Right ventricle myocardium superior (tissue), 1 donor: ENCODE measurements at places on chromosomes 16 and 17. TPM values are rescaled to one million over a fixed set of nuclear protein-coding genes. Genes with fewer than 3 reads are reported as not detected.
A peak's percentile ranks its signal among the peaks of the same experiment; 100 is the strongest.

DNA sequence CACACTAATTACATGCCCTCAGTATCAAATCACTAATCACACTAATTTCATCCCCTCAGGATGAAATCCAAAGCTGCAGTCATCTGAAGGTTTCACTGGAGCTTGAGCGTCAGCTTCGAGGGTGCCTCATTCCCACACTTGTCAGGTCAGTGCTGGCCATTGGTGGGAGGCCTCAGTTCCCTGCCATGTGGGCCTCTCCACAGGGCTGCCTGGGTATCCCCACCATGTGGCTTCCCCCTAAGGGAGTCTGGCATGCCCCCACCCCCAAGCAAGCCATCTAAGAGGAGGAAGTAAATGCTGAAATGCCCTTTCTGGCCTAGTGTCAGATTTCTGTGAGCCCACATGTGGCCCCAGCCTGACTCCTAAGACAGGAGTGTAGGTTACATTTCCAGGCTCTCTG lies 78.6 kb upstream of the CDH5 start:
- DNase-seq = no peak

GRCh38 chr17:81400996-81401722 lies 5.9 kb downstream of the BAHCC1 start:
- DNase-seq = no peak

DNA sequence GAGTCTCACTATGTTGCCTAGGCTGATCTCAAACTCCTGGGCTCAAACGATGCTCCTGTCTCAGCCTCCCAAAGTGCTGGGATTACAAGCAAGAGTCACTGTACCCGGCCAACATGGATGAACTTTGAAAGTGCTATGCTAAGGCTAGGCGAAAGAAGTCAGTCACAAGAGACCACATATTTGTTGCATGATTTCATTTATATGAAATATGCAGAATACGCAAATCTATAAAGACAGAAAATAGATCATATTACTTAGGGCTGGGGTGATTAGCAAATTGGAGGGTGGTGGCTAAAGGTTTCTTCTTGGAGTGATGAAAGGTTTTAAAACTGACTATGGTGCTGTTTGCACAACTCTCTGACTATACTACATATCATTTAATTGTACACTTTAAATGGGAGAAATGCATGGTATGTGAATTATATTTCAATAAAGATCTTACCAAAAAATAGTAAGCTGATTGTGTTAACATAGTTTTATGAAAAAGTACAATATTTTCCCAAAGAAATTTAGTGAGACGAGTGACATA lies 1.2 kb upstream of the FLYWCH1 start:
- no peak for DNase-seq

The BCL6B gene
- 12.6 TPM for total RNA-seq

- peak; percentile 94 for DNase-seq
Observed at GRCh38 chr16:3717235-3718018, at the start of gene TRAP1. Gene TRAP1, minus strand, starts transcription at chr16:3717524. Its CDS starts 16 bp downstream, at chr16:3717508.

DNA sequence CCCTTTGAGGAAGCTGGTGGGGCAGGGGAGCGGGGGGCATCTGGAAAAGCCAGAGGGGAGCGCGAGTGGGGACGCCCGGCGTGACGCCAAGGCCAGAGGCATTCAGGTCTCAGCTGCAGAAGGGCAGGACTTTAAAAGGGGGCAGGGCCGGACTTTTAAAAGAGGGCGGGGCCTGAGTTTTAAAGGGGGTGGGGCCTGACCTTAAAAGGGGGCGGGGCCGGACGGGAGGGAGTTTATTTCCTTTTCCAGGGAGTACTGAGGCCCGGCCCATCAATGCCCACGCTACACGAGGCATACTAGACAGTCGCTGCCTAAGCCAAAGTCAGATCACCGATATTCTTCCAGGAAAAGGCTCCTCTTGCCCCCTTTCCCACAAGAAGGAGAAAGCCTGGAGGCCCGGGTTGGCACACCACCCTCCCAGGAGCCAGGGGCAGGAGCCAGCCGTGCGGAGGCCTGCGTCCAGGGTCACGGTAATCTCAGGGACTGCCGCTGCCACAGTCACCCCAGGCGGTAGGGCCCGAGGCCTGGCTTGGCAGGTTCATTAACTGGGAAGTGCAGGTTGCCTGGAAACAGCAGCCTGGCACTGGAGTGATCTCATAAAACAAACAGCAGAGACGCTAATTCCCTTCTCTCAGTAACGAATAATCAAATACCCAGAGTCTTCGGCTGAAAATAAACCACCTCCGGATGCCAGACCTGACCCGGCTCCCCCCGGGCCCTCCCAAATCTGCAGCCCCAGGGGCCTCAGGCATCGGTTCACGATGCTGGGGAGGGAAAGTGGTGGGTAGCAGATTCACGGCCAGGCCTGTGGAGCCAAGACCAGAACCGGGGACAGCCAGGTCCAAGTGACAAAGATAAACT lies 90.7 kb downstream of the TIMM22 start:
- DNase-seq = peak; percentile 75

The CACNG3 gene
- total RNA-seq = not detected

GRCh38 chr17:82272495-82273326 lies 789 bp downstream of the CSNK1D start:
- DNase-seq = peak; percentile 67

GRCh38 chr16:28950648-28951409 lies at the start of gene NFATC2IP:
Gene NFATC2IP, plus strand, starts transcription at chr16:28950937. Its CDS starts 75 bp downstream, at chr16:28951012.
- peak; percentile 99 for DNase-seq

DNA sequence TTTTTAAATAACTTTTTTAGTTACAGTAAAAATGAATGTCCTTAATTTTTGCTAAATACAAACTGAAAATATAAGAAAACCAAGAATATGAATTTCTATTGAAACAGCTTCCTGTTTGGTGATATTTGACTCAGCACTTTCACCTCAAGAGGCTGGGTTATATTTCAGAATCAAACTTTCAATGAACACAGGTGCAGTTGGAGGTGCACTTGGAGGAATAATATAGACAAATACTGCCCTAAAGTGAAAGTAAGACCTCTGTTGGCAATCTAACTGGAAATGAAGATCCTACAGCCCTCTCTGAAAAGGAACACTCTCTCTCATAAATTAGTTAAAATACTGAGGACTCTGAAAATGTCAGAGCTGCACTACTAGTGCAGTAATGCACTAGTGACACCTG lies 106.2 kb downstream of the BRIP1 start:
- DNase-seq = no peak

DNA sequence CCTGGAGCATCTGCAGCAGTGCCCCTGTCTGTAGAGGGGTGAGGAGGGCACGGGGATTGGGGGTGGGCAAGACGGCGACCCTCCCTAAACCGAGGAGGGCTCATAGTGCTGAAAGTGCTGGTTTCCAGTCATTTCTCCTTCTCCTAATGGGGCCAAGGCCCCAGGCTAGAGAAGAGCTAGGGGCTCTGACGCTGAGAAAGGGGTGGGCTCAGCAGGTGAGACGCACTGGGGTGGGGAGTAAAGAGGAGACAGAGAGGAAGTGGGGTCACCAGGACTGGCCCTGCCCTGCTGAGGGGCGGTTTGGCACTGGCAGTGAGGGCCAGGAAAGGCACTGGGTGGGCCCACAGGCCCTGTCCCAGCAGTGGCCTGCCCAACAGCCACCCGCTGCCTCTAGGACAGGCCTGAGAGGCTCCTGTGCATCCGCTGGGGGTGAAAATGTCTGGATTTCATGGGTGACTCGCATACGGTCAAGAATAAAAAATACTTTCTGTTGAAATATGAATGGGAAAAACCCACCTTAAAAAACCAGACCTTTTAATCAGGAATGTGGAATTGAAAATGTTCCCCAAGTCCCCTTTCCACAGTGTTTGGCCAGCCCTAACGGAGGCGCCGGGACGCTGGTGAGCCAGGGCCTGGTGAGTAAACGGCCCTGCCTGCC lies 122.4 kb upstream of the SMURF2 start:
- DNase-seq = no peak

GRCh38 chr17:13995856-13996271 lies 73.4 kb upstream of the COX10 start:
- no peak for DNase-seq

DNA sequence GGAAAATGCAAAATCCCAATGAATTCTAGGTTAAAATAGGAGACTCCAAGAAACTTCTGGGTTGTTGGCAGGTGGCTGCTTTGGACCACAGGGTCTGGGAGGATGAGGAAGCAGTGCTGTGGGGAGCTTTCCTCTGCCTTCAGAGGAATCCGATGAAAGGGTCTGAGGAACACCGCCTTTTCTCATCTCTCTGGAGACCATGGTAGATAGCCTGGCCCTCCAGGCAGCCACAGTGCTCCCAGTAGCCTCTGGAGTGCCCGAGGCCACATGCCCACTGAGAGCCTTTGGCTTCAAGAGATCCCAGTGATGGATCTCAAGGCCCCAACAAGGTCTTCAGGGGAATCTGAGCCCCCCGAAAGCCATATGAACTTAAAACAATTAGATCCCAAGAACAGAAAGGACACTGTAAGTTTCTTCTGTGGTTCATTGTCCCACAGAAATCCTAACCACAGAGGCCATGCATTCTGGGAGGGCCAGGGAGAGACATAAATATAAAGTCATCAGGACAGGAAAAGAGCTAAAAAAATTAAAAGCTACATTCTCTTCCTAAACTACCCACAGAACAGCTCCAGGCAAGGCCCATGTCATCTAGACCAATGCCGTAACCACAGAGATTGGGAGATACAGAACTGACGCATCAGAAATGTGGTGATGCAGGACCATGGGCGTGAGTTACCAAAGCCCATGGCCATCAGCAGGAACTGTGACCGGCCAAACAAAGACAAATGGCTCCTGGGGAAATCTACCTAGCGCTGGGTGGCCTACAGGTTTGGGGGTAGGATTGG lies 24.3 kb downstream of the TK2 start:
- DNase-seq = no peak

DNA sequence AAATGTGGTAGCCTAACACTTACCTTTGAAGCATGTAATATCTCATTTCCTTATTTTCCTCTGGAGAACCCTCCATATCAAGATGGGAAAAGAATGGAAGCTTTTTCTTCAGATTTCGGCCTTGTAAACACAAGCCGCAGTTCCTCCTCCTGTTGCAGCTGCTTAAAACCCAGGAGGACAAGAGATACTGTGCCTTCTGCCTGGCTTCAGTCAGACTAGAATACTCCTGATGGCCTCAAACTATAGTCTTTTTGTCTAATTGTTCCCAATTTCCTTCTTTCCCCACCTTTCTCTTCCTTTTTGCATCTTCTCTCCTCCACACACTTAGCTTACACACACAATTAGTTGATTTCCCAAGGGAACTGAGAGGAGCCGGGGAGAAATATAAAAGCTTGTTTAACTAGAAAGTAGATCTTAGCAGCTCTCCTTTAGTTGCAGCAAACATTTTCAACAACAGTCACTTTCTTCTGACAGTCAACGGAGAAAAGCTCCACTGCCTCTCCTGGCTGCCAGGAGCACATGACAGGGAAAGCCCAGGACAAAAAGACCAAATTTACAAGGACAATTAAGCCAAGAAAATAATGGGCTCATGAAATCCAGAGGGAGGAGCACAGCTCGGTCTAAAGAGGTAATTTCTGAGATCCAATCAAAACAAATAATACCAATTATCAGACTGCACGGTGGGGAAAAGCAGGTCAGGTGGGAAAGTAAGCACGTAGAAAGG lies 76.4 kb upstream of the C17orf78 start:
- DNase-seq = no peak

The MILR1 gene
- 2.2 TPM for total RNA-seq

The TSPAN10 gene
- total RNA-seq = 0.24 TPM

The ZPBP2 gene
- not detected for total RNA-seq

DNA sequence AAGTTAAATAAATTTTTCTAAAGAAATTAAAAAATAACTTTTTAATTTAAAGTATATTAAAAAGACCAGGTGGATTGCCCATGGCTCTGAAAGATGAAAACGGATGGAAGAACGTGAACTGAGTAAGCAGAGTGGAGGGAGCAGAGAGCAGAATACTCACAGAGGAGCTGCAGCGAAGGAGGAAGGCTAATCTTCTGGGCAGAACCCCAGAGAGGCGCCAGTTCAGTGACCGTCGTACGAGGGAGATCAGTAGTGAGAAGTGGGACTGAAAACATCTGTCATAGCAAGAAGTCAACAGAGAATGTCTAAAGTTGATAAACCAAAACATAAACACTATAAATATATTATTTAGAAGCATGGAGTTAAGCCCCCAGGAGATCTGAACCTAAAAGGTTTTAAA lies 34.9 kb downstream of the UBE2G1 start:
- no peak for DNase-seq

GRCh38 chr17:35002876-35003551 lies 22.7 kb downstream of the LIG3 start:
- peak; percentile 65 for DNase-seq

- no peak for DNase-seq
Observed at GRCh38 chr16:28532940-28533647, 5.7 kb downstream of the NUPR1 start.

The CCL8 gene
- total RNA-seq = not detected

- no peak for DNase-seq
Observed at GRCh38 chr17:36071751-36072150, 7.7 kb downstream of the CCL18 start.

- no peak for DNase-seq
Observed at GRCh38 chr16:64449506-64449905, 672.4 kb downstream of the CDH11 start.

DNA sequence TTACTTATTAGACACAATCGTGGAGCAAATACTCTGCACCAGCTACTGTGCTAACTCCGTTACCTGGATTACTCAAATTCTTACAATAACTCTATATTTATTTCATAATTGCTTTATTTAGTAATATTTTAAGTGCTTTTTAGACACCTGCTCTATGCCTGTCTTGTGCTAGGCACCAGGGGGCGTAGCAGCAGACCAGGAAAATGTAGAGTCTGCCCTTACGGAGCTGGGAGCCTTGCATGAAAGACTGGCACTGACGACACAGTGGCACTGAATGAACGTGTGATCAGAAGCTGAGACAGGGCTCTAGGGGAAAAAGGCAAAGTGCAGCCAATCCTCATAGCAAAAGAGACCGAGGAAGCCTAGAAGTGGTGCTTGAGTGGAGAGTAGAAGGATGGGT lies 486.5 kb downstream of the CDH13 start:
- no peak for DNase-seq

GRCh38 chr17:44921122-44921882 lies 6.0 kb upstream of the GFAP start:
- DNase-seq = peak; percentile 65

The ZP2 gene
- total RNA-seq = not detected

- DNase-seq = no peak
Observed at GRCh38 chr16:17567455-17567854, 96.7 kb upstream of the XYLT1 start.

The METRN gene
- total RNA-seq = 59.6 TPM

DNA sequence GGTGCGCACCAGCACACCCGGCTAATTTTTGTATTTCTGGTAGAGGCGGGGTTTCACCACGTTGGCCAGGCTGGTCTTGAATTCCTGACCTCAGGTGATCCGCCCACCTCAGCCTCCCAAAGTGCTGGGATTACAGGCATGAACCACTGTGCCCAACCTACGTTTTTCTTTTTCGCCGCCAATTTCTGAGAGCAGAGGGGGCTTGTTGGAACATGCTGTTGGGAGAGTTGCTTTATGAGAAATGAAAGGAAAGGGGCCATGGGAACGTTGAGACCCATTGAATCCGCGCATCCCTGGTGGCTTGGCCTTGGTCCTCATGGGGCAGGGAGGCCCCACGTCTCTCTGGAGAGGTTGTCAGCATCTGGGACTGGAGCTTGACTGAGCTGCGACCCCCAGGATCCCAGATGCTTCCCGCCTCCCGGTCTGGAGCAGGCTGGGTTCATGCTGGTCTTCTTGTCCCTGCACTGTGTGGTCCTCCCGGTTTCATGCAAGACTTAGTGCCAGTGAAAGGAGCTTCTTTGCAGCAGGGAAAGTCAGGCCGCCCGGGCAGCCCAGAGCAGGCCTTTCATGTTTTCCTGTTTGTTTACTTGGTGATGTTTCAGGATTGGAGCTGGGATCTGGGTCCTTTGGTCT lies 22.8 kb downstream of the CRISPLD2 start:
- DNase-seq = peak; percentile 44

- DNase-seq = no peak
Observed at GRCh38 chr16:77589071-77589765, 133.1 kb upstream of the NUDT7 start.
